ENCODE measurements at places on chromosomes 4 and X.

- DNase-seq = no peak
These were observed 22.1 kb downstream of the CD99 start for GRCh38 chrX:2712890-2713840.

DNA sequence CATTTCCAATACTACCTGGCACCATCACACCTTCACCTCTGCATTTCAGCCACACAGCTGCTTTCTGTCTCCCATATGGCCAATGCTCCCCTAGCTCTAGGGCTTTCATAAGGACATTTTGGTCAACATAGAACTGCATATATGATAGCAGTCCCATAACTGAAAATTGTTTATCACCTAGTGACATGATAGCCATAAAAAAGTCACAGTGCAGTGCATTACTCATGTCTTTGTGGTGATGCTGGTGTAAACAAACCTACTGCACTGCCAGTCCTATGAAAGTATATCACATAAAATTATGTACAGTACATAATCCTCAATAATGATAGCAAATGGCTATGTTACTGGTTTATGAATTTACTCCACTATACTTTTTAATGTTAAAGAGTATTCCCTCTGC is 221.0 kb downstream of the NAF1 start:
- no peak for DNase-seq

GRCh38 chrX:2486476-2487133 is 14.2 kb downstream of the DHRSX start:
- DNase-seq = no peak

DNA sequence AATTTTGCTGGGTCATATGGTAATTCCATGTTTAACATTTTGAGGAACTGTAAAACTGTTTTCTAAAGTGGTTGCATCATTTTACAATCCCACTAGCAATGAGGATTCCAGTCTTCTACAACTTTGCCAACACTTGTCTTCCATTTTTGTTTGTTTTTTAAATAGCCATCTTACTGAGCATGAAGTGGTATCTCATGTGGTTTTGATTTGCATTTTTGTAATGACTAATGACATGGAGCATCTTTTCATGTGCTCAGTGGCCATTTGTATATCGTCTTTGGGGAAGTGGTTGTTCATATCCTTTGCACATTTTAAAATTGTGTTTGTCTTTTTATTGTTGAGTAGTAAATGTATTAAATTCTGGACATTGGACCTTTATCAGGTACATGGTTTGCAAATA is 94.7 kb downstream of the TMEM131L start:
- DNase-seq = no peak

DNA sequence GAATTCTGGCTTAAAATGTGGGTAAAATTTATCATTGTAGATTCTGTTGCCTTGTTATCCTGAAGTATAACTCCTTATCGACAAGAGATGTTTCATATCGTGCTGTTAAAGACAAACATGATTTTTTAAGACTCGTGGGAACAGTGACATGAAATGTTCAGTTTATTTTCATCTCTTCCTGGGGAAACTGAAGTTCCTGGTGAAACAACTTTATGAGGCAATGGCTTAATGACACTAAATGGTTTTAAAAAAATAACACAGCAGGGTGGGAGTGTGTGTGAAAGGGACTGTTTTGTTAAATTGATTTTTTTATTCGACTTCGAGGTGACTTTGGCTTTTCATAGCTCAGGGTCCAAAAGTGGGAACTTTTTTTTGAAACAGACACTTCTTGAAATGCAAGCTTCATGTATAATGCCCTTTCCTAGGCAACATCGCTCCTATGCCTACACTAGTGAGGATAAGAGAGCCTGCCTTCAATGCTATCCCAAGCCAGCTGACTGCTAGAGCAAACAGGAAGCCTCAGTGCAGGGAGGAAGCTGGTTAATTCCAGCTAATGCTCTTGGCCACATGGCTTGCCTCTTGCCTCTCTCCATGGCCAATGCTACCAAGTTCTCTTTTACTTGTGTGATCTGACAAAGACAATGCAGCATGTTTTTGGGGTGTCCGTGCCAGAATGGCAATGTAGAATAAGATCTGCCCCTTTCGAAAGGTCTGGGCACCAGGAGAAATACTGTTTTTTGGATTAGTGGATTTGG is 80.9 kb upstream of the PLAC1 start:
- DNase-seq = no peak

DNA sequence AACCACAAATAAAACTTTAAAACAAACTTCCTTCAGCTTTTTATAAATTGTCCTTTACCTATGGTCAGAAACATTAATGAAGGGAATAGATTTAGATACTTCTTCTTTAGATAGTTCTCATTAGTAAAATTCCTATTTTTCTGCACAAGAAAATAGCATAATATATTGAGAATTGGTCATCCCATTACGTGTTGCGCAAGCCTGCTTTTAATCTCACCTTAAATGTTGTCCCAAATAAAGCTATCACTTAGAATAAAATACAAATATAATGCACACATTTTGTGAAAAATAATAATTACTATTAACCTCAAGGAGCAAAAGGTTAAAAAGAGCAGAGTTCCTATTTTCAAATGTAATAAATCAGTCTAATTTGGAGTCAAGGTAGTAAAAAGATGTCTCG is 95.2 kb upstream of the TTC29 start:
- DNase-seq = no peak

- no peak for DNase-seq
These were observed 1.1 kb downstream of the TMEM35A start for GRCh38 chrX:101079736-101080270.

- no peak for DNase-seq
These were observed 100.7 kb downstream of the NSUN7 start for GRCh38 chr4:40850496-40850895.

DNA sequence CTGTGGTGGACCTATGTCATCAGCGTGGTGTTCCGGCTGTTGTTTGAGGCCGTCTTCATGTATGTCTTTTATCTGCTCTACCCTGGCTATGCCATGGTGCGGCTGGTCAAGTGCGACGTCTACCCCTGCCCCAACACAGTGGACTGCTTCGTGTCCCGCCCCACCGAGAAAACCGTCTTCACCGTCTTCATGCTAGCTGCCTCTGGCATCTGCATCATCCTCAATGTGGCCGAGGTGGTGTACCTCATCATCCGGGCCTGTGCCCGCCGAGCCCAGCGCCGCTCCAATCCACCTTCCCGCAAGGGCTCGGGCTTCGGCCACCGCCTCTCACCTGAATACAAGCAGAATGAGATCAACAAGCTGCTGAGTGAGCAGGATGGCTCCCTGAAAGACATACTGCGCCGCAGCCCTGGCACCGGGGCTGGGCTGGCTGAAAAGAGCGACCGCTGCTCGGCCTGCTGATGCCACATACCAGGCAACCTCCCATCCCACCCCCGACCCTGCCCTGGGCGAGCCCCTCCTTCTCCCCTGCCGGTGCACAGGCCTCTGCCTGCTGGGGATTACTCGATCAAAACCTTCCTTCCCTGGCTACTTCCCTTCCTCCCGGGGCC is 1.2 kb downstream of the GJB1 start:
- DNase-seq = no peak

GRCh38 chr4:1277667-1278665 is 11.7 kb upstream of the MAEA start:
- DNase-seq = no peak

GRCh38 chrX:72714478-72714916 is 391 bp upstream of the PHKA1 start:
- DNase-seq = peak; percentile 43

DNA sequence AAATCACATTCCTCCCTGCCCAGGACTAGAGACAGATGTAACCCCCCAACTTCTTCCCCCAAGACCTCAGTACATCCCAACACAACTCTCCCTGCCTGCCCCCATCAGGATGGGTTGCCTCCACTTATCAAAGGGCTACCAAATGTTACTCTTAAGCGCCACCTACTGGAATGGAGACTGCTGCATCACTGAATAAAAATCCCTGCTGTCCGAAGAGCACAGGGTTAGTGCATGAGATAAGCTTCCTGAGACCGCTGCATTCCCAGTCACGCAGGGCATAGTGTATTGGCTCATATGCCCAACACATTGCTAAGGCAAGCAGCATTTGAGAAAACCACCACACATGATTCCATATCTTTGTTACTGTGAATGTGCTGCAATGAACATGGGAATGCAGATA is 544.5 kb downstream of the PPP4R3C start:
- no peak for DNase-seq

GRCh38 chr4:113300471-113300928 is 251.0 kb downstream of the ANK2 start:
- DNase-seq = no peak

GRCh38 chrX:118761939-118762707 is 34.7 kb downstream of the IL13RA1 start:
- DNase-seq = no peak

DNA sequence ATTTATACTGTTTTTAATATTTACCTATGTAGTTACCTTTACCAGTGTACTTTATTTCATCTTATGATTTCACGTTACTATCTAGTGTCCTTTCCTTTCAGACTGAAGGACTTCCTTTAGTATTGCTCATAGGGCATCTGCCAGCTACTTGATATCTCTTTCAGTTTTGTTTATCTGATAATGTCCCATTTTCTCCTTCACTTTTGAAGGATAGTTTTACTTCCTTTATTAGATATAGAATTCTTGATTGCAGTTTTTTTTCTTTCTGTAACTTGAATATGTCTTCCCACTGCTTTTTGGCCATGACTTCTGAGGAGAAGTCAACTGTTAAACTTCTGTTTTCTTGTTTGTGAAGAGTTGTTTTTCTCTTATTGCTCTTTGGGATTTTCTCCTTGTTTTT is 69.4 kb upstream of the MAGED1 start:
- DNase-seq = no peak

GRCh38 chr4:178823673-178824295 is 1381.5 kb upstream of the AGA start:
- no peak for DNase-seq

DNA sequence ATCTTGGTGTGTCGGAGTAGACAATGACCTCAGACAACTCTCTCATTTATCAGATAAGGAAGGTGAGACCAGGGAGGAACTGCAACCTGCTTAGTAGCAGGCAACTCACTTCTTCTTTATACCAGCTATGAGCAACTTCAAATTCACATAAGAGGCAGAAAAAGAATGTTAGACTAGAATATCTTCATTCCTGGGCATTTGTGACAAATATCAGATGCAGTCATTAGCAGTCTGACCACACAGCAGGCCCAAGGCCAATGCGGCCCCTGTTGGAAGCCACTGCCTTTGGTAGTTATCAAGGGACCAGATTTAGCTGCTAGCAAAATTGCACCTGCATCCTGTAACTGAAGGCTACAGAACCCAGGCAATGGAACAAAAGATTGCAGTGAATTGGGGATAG is 219.2 kb upstream of the RASGEF1B start:
- DNase-seq = no peak

GRCh38 chr4:7279902-7280301 is 87.6 kb downstream of the SORCS2 start:
- no peak for DNase-seq

GRCh38 chr4:152352622-152353116 is 183.2 kb downstream of the FBXW7 start:
- peak; percentile 21 for DNase-seq

- DNase-seq = no peak
These were observed 495.2 kb upstream of the IGFBP7 start for GRCh38 chr4:57605376-57605775.

GRCh38 chr4:84019626-84020025 is 479.5 kb downstream of the NKX6-1 start:
- no peak for DNase-seq

DNA sequence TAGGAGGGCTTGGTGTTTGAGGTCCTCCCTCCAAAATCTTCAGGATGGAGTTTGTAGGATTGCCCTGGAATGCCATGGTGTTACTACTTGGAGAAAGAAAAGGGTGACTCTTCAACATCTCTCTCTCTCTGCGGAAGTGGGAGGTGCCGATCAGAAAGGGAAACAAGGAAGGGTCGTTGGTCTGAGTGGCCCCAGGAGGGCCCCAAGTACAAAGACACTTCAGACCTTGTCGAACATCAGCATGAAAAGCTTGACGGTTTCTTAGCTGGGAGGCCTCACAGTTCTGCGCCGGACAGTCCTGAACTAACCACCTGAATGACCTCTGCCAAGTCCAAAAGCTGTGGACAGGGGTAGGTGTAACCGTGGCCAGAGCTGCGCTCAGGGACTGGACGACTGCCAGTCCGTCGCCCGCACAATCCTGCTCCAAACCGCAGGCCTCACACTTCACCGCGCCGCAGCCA is 646 bp upstream of the GSX2 start:
- DNase-seq = no peak

DNA sequence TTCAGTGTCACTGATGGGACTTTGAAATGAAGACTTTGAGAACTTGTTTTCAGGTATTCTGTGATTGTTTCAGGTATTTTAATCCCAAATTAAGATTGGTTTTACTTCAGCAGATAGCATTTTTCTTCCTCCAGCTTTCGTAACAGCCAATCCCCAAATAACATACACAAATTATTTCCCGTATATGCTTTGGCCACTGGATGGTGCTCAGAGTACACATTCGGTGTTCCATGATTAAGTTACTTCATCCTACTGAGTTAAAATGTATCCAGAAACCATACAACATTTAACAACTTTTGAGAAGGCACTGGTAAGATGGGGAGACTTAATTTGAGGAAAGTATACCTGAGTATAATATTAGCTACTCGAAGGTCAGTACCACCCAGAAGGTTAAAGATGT is 233.4 kb upstream of the FAM47A start:
- DNase-seq = no peak

DNA sequence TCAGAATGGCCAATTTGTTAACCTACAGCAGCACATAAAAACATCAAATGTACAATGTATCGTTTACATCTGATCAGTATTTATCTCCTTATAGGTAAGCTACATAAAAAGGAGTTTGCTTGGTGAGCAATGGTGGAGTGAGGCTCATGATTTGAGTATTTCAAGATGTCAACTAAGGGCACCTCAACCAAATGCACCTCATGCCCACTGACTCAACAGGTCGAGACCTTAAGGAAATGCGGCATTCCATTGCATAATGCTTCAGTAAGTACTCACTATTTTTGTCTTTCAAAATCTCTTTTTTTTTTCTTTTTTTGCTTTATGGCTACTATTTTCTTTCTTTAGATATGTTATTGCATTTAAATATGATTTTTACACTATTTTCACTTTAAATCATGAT is 181.0 kb upstream of the TLL1 start:
- no peak for DNase-seq

GRCh38 chrX:68832101-68832416 is 3.2 kb downstream of the EFNB1 start:
- no peak for DNase-seq

- DNase-seq = no peak
These were observed 97.1 kb upstream of the SH3RF1 start for GRCh38 chr4:169367826-169368225.

- DNase-seq = no peak
These were observed 256.7 kb upstream of the PGRMC2 start for GRCh38 chr4:128544272-128544671.
